ENCODE measurements at places on chromosomes 12 and 14. TPM values are rescaled to one million over a fixed set of nuclear protein-coding genes. Genes with fewer than 3 reads are reported as not detected.

- DNase-seq: peak; percentile 46
Observed at GRCh38 chr14:61513986-61514830, 181.1 kb upstream of the HIF1A start.

NKX2-8 gene
- not detected for polyA plus RNA-seq

DAO gene
- polyA plus RNA-seq: not detected

GRCh38 chr14:88198446-88198845, 124.6 kb downstream of the KCNK10 start:
- DNase-seq: no peak

DPF3 gene
- polyA plus RNA-seq: 7.6 TPM

- no peak for DNase-seq
Observed at GRCh38 chr14:89638891-89639290, 221.9 kb upstream of the FOXN3 start.

DNA sequence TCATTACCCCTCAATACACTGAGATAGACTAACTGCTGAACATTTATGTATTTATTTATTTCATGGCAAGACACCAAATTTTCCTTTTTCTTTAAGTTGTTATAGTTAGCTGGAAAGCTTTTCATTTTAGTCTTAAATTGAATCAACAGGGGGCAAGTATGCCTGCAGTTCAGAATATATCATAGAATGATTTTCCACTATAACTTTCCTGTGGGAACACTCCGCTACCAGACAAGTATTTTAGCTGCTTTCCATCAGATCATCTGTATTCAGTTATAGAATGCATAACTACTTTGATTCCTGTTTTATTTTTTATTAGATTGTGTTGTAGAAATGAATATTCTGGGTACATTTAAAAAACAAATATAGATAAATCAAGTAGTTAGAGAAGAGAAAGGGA, 102.0 kb downstream of the SLC6A15 start:
- DNase-seq: no peak

SUSD6 gene
- 9.2 TPM for polyA plus RNA-seq

PLEKHH1 gene
- polyA plus RNA-seq: 0.10 TPM

- DNase-seq: no peak
Observed at GRCh38 chr12:48866052-48866711, 512 bp upstream of the RND1 start.

GRCh38 chr12:70890895-70891832, 29.4 kb downstream of the PTPRR start:
- no peak for DNase-seq

- no peak for DNase-seq
Observed at GRCh38 chr12:68429696-68430095, 97.5 kb upstream of the MDM1 start.

SSPN gene
- 18.3 TPM for polyA plus RNA-seq

RNASE3 gene
- polyA plus RNA-seq: not detected

GRCh38 chr12:113061061-113061694, 4.6 kb downstream of the DTX1 start:
- no peak for DNase-seq

DNA sequence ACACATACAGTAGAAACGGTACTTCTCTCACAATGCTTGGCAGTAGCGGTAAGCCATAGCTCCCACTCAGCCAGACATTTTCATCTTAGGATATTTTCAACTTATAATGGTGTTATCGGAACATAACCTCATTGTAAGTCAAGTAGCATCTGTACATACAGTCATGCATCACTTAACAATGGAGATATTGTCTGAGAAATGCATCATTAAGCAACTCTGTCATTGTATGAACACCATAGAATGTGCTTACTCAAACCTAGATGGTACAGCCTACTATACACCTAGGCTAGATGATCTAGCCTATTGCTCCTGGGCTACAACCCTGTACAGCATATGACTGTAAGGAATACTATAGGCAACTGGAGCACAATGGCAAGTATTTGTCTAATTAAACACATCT, 40.8 kb downstream of the RPS6KA5 start:
- no peak for DNase-seq

DNA sequence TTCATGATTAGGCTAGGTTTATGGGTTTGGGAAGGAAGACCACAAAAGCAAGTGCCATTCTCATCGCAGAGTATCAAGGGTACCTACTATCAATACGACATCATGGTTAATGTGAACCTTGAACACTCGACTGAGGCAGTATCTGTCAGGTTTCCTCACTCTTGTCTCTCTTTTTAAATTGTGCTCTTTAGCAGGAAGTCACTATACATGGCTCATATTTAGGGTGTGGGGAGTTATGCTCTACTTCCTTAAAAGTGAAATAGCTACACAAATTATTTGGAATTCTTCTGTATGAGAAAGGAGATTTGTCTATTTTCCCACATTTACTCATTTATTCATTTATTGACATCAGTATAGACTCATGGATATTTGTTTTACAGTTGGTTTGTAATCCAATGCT, 5.9 kb upstream of the CLEC4E start:
- no peak for DNase-seq

DNA sequence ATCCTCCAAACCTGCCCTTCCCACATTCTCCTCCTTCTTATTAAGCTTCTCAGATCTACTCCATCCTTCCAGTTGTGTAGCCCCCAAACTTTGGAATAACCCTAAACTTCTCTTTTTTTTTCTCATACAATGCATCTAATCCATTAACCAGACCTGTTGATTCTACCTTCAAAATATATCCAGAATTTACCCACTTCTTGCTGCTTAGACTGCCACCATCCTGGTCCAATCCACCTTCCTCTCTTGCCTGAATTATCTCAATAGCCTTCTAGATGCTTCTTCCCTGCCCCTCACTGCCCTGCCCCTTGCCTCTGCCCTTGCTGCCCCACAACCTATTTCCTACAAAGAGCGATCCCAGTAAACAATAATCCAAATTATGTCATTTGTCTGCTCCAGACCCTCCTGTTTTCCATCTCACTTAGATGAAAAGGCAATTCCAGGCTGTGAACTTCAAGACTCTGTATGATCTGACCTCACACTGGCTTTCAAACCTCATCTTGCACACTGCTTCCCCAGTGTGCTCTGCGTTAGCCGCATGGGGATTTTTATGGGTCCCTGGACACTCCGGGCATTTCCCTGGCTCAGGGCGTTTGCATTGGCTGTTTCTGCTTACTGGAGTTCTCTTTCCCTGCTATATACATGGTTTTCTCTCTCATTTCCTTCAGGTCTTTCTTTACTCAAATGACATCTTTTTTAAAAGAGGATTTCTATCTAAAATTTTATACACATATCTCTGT, 42.6 kb upstream of the HIF1A start:
- DNase-seq: no peak
